ENCODE measurements at places on chromosomes 5 and 9.

GRCh38 chr5:156865427-156865826, 15.3 kb downstream of the PPP1R2B start:
- no peak for DNase-seq

DNA sequence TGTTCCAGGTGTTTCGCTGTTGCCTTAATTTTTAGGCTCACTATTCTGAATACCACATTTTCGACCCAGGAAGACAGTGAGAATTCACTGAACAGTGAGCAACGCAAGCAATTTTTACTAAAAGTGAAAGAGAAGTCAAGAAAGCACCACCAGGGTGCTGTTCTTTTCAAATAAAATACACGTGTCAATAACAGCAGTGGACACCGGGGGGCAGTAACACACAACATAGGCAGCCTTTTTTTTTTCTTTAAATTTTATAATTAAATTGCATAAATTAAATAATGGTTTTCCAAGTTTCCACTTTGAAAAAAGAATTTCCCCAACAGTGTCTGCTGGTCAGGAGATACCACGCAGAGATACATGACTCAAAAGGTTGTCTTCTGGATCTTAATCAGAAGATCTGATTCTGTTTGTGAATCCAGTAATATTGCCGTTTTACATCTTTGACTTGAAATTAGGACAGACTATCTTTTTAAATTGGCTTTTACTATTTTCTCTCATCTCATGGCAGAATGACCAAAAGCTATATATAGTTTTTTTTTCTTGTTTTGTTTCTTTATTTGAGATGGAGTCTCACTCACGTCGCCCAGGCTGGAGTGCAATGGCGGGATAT, 47.1 kb upstream of the SH3GL2 start:
- DNase-seq = peak; percentile 7

DNA sequence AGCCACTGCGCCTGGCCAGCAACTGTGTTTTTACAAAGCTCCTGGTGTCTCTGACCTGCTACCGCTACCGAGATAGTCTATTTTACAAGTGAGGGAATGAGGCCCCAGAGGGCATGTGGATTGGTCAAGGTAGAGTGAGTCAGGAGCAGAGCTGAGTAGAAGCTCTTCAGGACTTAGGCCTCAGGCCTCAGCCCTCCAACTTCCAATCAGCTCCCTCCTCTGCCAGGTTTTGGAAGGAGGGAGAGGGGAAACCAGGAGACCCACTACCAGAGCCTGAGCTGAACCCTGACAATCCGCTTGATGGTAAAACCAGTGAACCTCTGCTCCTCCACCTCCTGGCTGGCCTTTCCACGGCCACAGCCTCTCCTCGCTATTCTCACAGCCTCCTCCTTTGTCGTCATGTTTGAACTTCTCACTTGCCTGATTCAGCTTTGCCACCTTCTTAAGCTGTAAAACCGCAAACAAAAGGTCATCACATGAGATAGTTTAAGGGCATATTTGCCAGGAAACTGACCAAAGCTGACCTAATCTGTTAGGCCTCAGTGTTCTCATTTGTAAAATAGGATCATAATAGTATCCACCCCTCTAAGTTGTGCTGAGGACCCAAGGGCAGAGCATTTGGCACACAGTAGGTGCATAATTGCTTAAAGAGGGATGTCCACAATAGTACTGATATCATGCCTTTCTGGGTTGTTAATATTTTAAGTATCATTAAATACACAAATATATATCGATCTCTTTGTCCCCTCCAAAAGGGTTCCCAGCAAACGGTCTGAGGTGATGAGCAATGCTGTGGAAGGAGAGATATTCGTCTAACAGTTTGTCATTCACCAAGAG, 1.7 kb downstream of the TRAF1 start:
- DNase-seq = no peak

DNA sequence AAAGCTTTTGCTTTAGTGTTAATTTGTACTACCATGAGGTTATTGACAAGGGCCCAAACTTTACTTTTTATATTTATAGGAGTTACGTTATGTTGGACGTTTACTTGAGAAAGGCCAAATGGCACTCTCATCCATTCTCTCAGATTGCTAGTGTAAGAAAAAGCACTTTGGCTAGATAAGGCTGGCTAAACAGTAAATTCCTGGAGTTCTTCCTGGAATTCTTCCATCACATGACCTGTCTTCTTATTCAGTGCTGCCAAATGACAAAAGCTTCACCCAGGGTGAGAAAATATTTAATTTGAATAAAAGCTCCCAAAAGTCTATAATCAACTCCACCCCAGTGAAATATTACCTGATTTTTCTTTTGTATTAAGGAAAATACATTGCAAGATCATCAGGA, 1568.9 kb upstream of the ACO1 start:
- no peak for DNase-seq

DNA sequence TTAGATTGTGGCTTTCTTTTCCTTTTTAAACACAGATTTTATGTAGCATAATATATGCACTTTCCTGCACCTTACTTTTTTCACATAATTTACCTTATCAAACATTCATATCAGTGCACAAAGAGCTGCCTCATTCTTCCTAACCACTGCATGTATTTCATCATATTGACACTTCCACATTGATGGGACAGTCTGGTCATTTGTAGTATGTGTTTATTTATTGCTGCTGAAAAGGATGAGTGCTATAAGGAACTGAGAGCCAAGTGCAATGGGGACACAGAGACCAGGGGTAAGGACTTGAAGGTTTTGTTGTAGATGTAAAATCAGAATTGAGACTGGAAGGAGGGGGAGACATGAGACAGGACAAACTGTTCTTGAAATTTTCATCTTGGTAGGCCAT, 193.8 kb downstream of the SMARCA2 start:
- no peak for DNase-seq

DNA sequence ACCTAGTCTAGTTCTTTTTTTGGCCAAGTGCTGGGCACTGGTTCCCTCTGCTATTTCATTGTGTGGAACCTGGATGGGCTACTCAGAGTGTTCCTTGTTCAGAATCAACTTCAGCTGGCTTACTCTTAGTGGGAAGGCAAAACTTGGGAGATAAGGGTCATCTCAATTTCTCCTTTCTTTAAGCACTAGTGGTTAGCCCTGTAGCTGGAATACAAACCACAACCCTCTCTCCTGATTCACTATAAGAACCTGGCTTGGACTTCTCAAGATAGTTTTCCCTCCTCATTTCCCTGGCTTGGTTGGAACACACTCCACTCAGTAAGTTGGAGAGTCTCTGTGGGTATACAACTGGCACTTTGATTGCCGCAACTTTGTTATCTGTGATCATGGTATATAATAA, 35.1 kb downstream of the GRIA1 start:
- no peak for DNase-seq

GRCh38 chr5:138463419-138464007, 1.8 kb upstream of the EGR1 start:
- DNase-seq = no peak

DNA sequence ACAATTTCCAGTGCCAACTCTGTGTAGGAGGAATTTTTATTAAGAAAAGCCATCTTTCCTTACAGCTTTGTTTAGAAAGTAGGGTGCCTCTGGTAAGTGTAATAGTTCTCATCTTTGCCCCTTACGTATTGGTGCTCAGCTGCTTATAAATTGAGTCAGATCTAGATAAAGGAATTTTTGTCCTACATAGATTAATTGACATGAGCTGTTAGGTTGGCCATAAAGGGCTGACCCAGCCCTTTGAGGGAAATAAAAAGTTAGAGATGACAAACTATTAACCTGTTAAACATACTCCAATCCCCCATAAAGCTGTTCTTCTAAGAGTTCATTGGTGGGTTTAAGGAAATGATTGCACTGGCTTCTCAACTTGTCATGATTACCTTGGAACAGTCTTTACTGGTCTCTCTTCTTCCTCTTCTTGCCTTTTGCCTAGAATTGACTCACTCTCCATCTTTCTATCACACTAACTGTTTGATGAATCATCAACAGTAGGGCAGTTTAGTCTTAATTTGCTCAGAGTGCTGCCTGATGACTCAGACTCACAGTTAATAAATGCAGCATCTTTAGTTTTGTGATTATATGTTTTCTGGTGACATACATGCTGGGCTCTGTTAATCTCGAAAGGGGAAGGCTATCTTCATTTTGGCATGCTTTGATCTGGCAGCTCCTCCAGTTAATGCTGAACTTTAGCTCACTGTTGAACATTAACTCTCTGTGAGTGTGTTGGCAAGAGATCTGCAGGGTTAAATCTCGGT, 51.7 kb downstream of the ARHGAP26 start:
- peak; percentile 71 for DNase-seq

DNA sequence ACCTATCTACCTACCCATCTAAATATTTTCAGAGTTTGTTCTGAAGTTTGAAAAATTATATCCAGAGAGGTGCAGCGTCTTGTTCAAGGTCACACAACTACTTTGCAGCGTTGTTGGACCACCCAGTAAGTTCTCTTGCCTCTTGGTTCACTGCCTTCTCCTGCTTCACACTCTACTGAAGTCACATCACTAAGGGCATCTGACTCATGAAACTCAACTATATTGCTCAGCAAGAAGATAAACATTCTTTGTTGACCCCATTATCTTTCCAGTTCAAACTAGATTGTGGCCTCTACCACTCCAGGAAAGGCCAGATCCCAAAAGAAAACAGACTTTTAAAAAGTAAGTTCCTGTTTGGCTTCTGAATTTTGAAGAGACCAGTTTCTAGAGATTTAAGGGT, 326.9 kb downstream of the SLIT3 start:
- no peak for DNase-seq

GRCh38 chr5:121758615-121759014, 93.1 kb upstream of the FTMT start:
- no peak for DNase-seq

- no peak for DNase-seq
Observed at GRCh38 chr9:115951977-115952376, 201.6 kb upstream of the PAPPA start.

DNA sequence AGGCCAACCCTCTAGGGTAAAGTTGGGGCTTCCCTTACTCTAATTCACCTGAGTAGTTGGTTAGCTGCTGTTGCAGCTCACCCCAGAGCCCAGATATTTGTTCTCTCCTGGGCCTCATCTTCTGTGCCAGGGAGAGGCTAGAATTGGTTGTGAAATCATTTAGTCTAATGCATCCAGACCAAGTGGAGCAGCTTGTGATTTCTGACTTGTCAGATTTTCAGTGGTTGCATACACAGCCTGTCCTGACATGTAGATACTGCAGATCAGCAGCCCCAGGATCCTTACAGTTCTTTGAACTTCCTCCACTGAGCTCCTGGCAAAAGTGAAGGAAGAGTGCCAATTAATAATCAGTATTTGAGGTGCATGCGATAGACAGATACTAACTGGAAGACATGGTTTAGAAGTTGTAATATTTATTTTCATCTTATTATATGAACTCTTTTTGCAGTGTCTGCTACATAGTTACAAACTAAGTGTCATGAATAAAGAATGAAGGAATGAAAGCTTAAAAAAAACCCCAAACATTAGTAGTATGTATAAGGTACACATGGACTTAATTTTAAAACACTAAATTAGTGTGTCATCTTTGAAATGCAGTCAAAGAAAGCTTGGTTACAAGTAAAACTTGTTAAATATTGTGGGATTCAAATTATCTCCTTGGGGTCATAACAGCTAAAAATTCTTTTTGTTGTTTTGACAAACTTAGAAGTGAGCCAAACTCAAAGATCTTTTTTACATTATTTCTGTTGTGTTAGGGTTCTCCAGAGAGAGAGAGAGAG, 128.5 kb downstream of the VPS13A start:
- DNase-seq = peak; percentile 17

GRCh38 chr9:77752554-77752953, 104.4 kb upstream of the GNA14 start:
- peak; percentile 87 for DNase-seq

GRCh38 chr5:72112389-72112788, 5.1 kb downstream of the MAP1B start:
- no peak for DNase-seq

- DNase-seq = no peak
Observed at GRCh38 chr5:24854350-24854749, 209.6 kb upstream of the CDH10 start.

DNA sequence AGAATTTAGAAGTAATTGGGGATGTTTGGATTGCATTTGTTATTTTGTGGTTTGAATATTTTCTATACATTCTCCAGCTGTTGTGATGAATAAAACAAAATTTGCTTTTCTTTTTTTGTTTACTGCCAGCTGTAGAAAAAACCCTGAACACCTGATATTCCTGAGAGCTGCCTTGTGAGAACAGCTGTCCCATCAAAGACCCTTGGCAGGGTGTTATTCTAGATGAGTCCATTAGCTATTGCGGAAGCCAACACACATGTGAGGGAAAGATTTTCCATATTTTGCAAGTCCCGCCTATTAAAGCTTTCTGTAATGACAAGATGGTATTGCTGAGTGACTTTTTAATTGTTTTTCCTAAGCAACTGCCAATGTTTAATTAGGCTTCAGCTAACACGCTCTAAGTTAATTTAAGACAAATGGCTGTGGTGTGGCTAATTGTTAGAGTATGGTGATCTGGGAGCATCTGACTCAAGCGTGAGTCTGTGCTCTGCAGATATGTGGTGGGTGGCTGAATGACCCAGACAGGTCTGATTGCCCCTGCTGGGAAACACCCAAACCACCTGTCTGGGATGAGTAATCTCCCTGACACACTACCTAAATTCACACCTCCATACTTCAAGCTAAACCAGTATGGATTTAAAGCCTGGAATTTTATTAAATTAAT, 86.5 kb upstream of the PRLR start:
- DNase-seq = no peak

- no peak for DNase-seq
Observed at GRCh38 chr5:1540831-1541701, 17.3 kb upstream of the LPCAT1 start.

DNA sequence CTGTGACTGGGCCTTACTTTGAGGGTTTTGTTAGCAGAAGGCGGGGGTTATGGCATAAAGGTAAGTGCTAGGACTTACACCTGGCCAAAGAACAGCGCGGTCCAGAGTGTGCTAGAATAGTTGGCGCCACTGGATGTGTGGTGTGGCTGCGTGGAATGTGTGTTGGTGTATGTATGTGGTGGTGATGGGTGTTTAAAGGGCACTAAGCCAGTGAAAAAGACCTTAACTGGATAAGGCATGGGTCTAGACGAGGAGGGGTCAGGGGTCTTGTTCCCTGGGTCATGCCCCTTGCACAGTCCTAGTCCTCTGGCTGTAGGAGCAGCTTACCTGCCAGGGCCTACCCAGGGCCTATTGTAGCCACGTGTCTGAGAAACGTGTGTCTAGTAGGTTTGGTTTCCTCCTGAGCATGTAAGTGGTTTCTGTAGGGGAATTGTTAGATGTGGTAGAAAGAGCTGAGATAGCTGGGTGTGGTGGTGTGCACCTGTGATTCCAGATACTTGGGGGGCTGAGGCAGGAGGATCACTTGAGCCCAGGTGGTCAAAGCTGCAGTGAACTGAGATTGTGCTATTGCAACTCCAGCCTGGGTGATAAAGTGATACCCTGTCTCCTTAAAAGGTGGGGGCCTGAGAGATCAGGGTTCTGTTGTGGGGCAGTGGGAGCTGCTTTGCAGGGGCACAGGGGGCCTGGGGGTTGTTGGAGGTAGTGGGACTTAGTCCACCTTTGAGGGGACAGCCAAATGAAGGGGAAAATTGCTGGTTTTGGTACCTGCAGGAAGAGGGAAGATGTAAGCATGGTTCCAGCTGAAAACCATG, 55.2 kb downstream of the HSPA4 start:
- no peak for DNase-seq

- no peak for DNase-seq
Observed at GRCh38 chr5:1182360-1182632, 19.1 kb upstream of the SLC6A19 start.
